ENCODE measurements at places on chromosomes 7 and 10.

DNA sequence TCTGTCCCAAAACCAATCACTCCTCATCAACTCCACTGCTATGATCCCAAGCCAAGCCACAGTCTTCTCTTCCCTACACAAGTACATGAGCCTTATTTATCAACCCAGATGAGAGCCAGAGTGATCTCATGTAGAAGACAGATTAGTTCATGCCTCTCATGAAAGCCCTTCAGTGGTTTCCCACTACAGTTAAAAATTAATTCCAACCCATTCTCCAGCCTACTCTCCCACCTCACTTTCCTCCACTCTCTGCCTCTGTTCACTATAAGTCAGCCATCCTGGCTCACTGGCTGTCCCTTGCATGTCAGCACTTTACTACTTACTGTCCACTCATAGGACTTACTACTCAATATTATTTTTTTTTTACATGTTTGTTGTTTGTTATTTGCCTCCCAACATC is 67.3 kb downstream of the CACUL1 start:
- DNase-seq, result no peak

GRCh38 chr10:69359148-69359547 is 57.6 kb downstream of the TACR2 start:
- DNase-seq, result no peak

DNA sequence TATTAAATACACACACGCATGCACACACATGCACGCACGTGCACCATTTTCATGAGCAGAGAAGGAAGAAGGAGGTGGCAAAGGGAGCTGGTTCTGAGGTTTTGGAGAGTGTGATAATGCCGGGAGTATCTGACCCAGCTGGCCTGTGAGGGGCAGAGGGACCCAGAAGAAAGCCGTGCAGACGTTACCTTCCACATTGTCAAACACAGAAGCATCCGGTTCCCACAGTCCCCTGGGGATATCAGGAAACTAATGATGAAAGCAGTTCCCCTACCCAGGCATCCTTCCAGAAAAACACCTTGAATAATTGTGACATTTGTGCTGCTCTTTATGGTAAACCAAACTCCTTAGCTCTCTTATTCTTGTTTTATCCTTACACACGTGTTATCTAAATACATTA is 85.7 kb upstream of the FAM180A start:
- no peak for DNase-seq

DNA sequence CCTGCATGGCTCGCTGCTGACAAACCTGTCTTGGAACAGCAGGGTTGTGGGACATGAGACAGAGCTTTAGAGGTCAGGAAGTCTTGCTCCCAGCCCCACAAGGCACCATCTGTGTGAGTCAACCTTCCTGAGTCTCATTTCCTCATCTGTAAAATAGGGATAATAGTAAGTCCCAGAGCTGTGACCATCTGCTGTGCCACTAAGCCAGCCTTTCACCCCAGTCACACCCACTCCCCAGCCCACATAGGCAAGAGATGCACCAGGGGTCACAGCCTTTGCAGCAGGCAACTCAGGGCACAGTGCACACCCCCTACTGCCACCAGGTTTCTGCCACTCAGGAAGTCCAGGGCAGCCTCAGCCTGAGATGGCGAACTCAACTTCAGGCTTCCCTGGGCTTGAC is 29.4 kb upstream of the CDH23 start:
- no peak for DNase-seq

DNA sequence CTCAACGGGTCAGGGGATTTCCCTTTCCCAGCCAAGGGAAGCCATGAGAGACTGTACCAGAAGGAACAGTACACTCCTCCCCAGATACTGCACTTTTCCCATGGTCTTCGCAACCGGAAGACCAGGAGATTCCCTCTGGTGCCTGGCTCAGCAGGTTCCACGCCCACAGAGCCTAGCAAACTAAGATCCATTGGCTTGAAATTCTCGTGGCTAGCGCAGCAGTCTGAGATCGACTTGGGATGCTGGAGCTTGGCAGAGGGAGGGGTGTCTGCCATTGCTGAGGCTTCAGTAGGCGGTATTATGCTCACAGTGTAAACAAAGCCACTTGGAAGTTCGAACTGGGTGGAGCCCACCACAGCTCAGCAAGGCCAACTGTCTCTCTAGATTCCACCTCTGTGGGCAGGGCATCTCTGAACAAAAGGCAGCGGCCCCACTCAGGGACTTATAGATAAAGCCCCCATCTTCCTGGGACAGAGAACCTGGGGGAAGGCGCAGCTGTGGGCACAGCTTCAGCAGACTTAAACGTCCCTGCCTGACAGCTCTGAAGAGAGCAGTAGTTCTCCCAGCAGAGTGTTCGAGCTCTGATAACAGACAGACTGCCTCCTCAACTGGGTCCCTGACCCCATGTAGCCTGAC is 29.6 kb downstream of the SLC16A12 start:
- DNase-seq, result no peak
